Activated T-cell treated with anti-CD3 and anti-CD28 coated beads, Interleukin-2, amount 50 U/mL, for 72 hours (primary cell): ENCODE measurements at places on chromosomes 12 and 14. TPM values are rescaled to one million over a fixed set of nuclear protein-coding genes. Genes with fewer than 3 reads are reported as not detected.

- no peak overlapping the region for H3K4me3 ChIP-seq
- peaks cover 22% of the 10 kb centered on the region for H3K27me3 ChIP-seq
- H3K4me1 ChIP-seq = no peaks in the 10 kb centered on the region
- no peak for DNase-seq
Measured at GRCh38 chr14:41615011-41615595, 8.4 kb downstream of the LRFN5 start.

DNA sequence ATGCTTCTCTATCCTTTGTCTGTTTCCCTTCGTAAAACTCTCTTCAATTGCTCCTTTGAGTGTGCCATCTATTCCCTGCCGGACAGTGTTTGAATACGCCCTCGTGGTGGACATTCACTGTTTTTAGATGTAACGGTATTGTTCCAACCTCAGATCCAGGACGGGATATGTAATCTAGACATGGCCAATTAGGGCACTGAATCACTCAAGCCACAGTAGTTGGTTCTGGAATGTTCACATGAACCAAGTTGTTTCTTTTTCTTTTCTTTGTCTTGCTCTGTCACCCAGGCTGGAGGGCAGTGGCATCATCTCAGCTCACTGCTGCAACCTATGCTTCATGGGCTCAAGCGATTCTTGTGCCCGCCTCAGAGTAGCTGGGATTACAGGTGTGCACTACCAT is 204.2 kb upstream of the PLXNC1 start:
- H3K36me3 ChIP-seq = peaks cover 4% of the 10 kb centered on the region
- DNase-seq = no peak
- H3K27me3 ChIP-seq = no peaks in the 10 kb centered on the region

The CLEC1B gene
- not detected for total RNA-seq

The ANKRD33 gene
- total RNA-seq = not detected

The PKP2 gene
- 0.39 TPM for total RNA-seq

- DNase-seq = no peak
- H3K4me1 ChIP-seq = peaks cover 15% of the 10 kb centered on the region
- H3K27me3 ChIP-seq = no peaks in the 10 kb centered on the region
- H3K4me3 ChIP-seq = no peak overlapping the region
- H3K36me3 ChIP-seq = peaks cover 17% of the 10 kb centered on the region
Measured at GRCh38 chr14:94051779-94052178, 25.6 kb downstream of the OTUB2 start.

The GARIN6 gene
- total RNA-seq = not detected

GRCh38 chr12:121657305-121658008 is 12.0 kb downstream of the MORN3 start:
- H3K27me3 ChIP-seq = no peaks in the 10 kb centered on the region
- peaks cover 61% of the 10 kb centered on the region for H3K4me1 ChIP-seq
- peak overlapping the region; percentile 85 for H3K4me3 ChIP-seq
- H3K36me3 ChIP-seq = peaks cover 3% of the 10 kb centered on the region

DNA sequence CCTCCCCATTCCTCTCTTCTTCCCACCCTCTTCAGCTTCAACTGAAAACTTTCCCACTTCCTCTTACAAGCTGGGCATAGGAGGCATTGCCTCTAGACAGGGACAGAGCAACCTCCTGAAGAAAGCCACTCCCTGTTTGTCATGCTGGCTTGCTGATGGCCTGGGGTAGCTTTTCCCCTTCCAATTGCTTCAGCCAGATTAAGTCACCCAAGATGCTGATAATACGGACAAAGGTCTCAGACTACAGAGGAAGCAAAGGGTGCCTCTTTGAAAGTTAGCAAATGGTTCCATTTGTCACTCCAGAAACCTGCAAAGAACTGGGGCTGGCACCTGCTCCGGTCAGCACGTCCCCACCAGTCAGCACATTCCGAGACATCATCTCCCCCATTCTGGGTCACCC is 6.0 kb downstream of the KRT2 start:
- no peak overlapping the region for H3K4me3 ChIP-seq
- DNase-seq = no peak
- peaks cover 50% of the 10 kb centered on the region for H3K4me1 ChIP-seq
- peak overlapping the region; percentile 25 for H3K27ac ChIP-seq

GRCh38 chr14:30214461-30215090 is 286.9 kb upstream of the PRKD1 start:
- H3K36me3 ChIP-seq = no peaks in the 10 kb centered on the region
- peak; percentile 1 for DNase-seq
- H3K27ac ChIP-seq = no peak overlapping the region
- no peaks in the 10 kb centered on the region for H3K27me3 ChIP-seq

DNA sequence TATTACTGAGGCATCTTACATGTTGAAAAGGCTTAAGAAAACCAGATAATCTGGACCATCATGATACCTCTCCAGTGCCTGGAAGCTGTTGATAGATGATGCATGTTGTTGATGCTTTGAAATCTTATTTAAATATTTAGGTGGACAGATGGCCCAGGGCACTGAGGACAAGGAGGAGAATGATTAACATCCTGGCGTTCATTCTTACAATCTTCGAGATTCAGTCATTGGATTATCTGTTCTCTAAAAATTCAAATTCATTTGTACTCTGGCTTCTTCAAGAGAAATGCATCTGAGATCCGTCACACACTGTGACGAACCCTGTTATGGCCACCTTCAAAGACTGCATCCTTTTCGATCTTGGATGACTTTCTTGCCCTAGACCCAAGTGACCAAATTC is 121.3 kb upstream of the IGF1 start:
- no peaks in the 10 kb centered on the region for H3K27me3 ChIP-seq
- no peak for DNase-seq
- H3K4me3 ChIP-seq = no peak overlapping the region
- H3K36me3 ChIP-seq = no peaks in the 10 kb centered on the region

The RGS6 gene
- total RNA-seq = 2.5 TPM

GRCh38 chr12:48160807-48161206 is 3.5 kb upstream of the ASB8 start:
- no peak for DNase-seq
- H3K27me3 ChIP-seq = peaks cover 9% of the 10 kb centered on the region
- H3K4me1 ChIP-seq = peaks cover 30% of the 10 kb centered on the region
- no peaks in the 10 kb centered on the region for H3K36me3 ChIP-seq

The EIF2S3B gene
- total RNA-seq = 0.63 TPM

The CKB gene
- 7.0 TPM for total RNA-seq

The CLEC1A gene
- not detected for total RNA-seq

GRCh38 chr12:76535170-76535569 is 24.4 kb downstream of the OSBPL8 start:
- H3K36me3 ChIP-seq = peaks cover 4% of the 10 kb centered on the region
- no peak overlapping the region for H3K4me3 ChIP-seq
- H3K27me3 ChIP-seq = no peaks in the 10 kb centered on the region
- no peak for DNase-seq
- peaks cover 53% of the 10 kb centered on the region for H3K4me1 ChIP-seq

- no peaks in the 10 kb centered on the region for H3K36me3 ChIP-seq
- no peaks in the 10 kb centered on the region for H3K27me3 ChIP-seq
- no peak overlapping the region for H3K27ac ChIP-seq
- H3K4me1 ChIP-seq = peaks cover 7% of the 10 kb centered on the region
- H3K4me3 ChIP-seq = no peak overlapping the region
Measured at GRCh38 chr12:116934908-116935705, 24.4 kb downstream of the FBXW8 start.

The JPH4 gene
- total RNA-seq = 1.5 TPM

DNA sequence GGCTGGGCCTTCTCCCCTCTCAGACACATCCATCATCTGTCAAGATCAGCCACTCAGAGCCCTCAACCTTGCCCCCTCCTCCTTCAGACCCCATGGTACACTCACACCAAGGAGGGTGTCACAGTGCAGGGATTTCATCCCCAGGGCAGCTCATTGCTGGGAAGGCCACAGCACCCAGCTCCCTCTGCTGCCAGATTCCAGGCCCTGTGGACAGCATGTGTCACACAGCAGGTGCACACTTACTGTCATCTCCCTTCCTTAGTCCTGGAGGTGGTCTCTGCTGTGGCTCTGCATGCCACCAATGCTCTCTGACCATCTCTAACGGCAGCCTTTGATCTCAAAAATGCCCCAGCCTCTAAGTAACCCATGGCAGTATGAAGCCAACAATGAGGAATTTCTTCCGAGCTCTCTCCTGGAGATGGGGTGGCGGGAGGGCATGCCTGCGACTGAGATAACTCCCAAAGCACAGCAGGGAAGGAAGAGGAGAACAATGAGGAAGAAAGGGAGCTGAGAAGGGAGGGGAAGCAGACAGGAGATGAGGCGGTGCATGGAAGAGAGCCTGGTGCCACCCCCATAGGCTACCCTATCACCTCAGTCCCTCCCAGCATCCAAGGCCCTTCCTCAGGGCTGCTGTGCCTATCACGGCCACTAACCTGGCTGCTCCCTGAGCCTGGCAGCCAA is 101.0 kb downstream of the SINHCAF start:
- DNase-seq = no peak
- H3K27me3 ChIP-seq = no peaks in the 10 kb centered on the region
- no peaks in the 10 kb centered on the region for H3K4me1 ChIP-seq
- H3K36me3 ChIP-seq = no peaks in the 10 kb centered on the region
- H3K27ac ChIP-seq = no peak overlapping the region
- no peak overlapping the region for H3K4me3 ChIP-seq

GRCh38 chr12:3803865-3804472 is 51.1 kb upstream of the CRACR2A start:
- peak; percentile 71 for DNase-seq
- no peaks in the 10 kb centered on the region for H3K36me3 ChIP-seq
- H3K4me1 ChIP-seq = peaks cover 19% of the 10 kb centered on the region
- no peak overlapping the region for H3K27ac ChIP-seq
- no peaks in the 10 kb centered on the region for H3K27me3 ChIP-seq
